ENCODE measurements at places on chromosomes 6 and 20.

DNA sequence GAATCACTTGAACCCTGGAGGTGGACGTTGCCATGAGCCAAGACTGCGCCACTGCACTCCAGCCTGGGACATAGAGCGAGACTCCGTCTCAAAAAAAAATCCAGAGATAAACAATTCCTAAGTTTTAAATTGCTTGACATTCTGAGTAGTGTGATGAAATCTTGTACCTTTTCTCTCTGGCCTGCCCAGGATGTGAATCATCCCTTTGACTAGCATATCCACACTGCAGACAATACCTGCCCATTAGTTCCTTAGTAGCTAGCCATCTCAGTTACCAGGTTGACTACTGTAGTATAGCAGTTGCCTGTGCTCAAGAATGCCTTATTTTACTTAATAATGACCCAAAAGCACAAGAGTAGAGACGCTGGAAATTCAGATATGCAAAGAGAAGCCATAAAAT, 2.8 kb downstream of the ZFP57 start:
- no peak for DNase-seq

GRCh38 chr20:43430265-43431133, 27.2 kb upstream of the SRSF6 start:
- DNase-seq, result no peak

GRCh38 chr6:84422380-84422968, 195.0 kb upstream of the CEP162 start:
- DNase-seq, result peak; percentile 72

GRCh38 chr20:2585811-2586210, 49.4 kb downstream of the TMC2 start:
- DNase-seq, result no peak

DNA sequence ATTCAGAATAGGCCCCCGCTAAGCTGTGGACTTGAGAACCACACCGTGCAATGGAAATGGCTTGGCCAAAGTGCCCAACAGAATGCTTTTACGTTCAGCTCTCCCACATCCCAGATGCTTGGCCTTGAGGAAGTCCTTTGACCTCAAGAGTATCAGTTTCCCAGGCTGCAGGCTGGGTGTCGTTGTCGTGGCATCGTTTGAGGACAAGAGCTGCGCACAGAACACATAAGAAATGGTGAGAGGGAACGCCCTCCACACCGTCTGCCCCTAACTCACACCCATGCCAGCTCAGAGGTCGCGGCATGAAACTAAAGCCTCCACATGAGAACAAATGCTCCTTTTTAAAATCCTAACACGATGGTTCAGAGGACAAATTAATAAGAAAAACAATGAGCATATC, 37.0 kb downstream of the NFATC2 start:
- DNase-seq, result no peak

DNA sequence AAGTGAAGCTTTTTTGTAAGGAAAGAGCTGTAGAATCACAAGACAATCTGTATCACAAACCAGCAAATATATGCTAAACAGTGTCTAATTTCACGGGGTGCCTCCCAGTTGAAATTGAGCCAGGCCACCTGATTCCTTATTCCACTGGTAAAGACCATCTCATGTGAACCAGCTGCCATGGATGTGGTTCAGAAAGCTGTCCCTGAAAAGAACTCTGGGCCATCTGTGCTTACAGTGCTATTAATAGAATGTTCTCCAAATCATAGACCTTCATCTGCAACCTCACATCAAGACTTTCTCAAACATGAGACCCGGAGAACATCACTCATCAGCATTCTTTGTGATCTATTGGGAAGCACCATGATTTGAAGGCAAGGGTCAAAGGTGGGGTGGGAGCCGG, 89.7 kb downstream of the FBXO5 start:
- peak; percentile 6 for DNase-seq

DNA sequence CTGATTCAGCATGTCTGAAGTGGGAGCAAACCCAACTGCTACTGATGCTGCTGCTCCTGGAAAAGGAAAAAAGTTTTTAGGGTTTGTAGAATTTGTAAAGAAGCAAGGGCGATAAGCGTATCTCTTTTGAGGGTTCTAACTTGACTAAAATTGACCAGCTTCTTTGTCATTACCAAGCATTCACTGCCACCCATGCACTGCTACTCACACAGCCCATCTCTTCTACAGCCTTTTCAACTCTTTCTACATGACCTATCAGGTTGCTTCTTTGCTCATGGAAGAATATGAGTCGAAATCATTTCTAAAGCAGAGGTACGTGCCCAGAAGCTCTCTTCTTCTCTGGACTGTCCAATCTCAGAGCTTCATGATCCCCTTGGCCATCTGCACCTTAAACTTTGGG, 570.9 kb downstream of the EPHA7 start:
- DNase-seq, result no peak

- DNase-seq, result no peak
Measured at GRCh38 chr6:17015144-17015543, 86.7 kb upstream of the STMND1 start.

GRCh38 chr6:75546381-75546780, 52.8 kb upstream of the FILIP1 start:
- peak; percentile 25 for DNase-seq

DNA sequence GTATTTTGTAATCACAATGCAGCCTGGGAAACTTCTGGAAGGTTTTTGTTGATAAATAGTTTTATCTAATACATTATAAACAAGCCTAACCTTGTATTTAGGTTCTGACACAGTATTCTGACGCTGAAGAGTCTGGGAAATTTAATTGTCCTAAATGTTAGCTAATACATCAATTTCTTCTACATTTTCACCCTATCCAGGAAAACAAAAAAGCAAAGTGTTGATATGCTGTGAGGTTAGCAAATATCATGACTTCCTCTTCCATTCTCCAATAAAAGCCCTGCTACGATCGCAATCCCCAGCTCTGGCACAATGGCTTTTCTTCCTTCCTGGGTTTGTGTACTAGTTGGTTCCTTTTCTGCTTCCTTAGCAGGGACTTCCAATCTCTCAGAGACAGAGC, at the start of gene C6orf58:
C6orf58 (plus strand) TSS at position 301 of the 400 bp plus-strand sequence; CDS start at position 313, 12 bp downstream.
- no peak for DNase-seq
